ENCODE measurements at places on chromosomes 11 and 22.

DNA sequence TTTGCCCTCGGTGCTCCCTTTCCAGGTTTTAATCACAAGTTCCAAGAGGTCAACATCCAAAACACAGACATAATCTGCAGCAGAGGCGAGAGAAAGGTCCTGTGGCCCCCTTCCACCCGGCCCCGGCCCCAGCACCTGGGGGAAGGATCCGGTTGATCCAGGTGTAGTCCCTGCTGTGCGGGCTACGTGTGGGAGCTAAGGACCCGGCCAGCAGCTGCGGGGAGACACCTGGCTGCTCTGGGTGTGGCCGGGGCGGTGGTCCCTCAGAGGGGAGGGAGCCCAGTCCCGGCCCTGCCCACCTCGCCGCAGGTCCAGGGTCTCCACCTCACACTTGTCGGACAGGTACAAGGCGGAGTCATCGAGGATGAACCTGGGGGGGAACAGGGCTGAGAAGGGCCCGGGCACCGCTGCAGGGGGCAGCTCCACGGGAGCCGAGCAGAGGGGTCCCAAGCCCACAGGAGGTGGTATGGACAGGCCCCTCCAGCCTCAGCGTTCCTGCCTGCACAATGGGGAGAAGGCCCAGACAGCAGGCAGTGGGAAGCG is 13.6 kb downstream of the ATG2A start:
- DNase-seq: no peak

DNA sequence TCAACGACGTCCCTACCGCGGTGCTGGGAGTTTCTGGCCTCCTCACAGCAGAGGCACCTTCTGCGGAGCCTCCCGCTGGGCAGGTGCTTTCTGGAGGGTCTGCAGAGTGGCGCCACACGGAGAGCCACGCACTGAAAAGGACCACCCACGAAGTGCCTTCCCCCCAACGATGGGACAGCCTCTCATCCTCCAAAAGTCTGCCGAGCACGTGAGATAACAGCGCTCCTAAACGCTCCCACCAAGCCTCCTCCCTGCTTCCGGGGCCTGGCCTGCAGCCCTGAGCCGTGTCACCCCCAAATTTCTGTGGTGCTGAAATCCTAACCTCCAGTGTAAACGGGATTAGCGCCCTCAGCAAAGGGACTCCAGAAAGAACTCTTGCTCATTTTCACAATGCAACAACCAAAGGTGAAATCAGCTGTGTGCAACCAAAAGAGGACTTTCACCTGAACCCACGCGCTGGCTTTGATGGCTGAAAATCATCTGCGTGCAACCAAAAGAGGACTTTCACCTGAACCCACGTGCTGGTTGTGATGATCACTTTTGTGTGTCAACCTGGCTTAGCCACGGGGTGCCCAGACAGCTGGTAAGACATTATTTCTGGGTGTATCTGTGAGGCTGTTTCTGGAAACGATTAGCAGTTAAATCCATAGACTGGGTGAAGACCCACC is 924.6 kb downstream of the BRD1 start:
- DNase-seq: no peak

DNA sequence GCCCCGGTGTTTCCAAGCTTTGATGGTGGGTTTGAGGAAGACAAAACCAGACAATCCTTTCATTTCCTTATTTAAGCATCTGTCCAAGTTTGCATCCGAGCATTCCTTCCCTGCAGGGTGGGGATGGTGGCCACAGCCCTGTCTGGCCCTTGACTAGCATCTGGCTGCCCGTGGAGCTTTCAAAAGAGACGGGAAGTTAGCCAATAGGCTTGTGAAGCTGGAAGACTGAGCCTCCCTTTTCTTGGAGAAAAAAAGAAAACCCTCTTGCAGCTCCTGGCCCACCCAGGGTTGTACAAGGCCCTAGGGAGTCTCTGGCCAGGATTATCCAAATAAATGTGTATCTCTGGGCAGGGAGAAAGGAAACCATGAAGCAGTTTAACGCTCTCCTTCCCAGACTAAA is 60.6 kb downstream of the MICAL2 start:
- no peak for DNase-seq

- DNase-seq: no peak
Measured at GRCh38 chr11:70296681-70297080, 26.2 kb downstream of the PPFIA1 start.

DNA sequence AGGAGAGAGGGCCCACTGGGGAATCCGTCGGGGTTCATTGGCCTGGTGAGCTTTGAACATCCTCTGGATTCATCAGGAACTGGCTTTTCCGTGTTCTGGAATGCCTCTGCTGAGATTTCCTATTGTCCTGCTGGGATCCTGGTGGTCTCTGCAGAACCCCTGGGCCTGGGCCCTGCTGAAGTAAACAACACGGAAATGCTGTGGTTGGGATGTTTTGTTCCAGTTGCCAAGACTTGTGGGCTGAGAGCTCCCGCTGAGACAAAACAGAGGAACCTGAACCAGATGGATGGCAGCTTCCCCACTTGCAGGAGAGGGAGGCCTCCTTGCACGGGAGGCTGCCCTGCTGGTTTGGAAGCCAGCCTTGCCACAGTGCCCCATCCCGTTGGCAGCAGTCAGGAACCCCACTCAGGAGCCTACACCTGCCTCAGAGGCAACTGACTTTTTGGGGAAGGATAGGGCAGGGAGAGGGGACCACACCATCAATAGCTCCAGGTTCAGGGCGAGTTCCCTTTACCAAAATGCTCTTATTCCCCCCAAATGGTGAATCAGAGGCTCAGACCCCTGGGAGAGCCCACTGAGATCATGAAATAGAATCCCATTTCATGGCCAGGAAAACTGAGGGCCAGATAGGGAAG is 60.7 kb downstream of the LRRC32 start:
- DNase-seq: no peak

- DNase-seq: no peak
Measured at GRCh38 chr22:24536089-24536488, 18.8 kb downstream of the GUCD1 start.

- peak; percentile 36 for DNase-seq
Measured at GRCh38 chr11:69442012-69442806, 39.3 kb upstream of the LINC01488 start.

DNA sequence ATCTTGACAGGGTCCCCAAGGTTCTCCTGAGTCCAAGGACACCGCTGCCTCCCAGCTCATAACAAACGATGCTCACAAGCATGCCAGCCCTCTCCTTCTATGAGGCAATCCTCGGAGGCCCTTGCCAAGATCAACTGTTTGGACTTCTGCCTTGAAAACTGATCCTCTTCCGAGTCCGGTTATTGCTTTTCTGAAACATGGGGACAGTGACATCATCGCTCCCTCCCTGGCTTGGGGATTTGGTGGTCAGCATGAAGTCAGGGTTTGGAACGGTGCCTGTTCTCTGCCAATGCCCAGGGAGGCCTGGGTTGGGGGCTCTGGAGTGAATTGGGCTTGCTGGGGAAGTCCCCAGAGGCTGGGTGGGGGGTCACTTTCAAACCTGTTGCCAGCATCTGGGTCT is 149.3 kb downstream of the FBXO7 start:
- DNase-seq: no peak

- DNase-seq: no peak
Measured at GRCh38 chr22:32832174-32832573, 30.7 kb downstream of the TIMP3 start.

GRCh38 chr11:2557381-2557780 is 112.6 kb downstream of the KCNQ1 start:
- no peak for DNase-seq

DNA sequence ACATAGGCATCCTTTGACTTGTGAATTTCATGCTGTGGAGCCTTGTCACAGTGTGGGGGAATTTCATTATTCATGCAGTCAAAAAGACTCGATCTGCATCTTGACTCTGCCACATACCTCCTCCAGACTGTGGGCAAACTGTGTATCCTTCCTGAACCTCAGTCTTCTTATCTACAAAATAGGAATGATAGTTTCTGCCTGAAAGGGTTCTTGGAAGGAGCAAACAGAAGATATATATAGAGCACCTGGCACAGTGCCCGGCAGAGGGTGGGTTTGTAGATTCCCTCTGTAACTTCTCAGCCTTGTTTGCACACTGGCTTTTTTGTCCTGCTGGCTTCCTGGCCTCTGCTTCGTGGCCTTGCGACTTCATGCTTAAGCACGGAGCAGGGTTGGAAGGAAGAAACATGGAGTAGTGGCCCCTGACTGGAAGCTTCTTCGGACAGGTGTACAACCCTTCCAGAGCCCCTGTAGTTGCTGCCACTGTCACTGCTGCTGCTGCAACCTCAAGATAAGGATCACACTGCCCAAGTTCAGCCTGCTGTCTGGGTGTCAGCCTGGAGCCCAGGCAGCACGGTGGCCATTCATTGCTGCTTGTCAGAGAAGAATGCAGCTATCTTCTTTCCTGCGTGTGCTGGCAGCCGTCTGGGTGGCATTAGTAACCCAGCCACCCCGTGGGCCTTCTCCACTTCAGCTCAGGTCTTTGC is 106.4 kb downstream of the MICAL2 start:
- no peak for DNase-seq

DNA sequence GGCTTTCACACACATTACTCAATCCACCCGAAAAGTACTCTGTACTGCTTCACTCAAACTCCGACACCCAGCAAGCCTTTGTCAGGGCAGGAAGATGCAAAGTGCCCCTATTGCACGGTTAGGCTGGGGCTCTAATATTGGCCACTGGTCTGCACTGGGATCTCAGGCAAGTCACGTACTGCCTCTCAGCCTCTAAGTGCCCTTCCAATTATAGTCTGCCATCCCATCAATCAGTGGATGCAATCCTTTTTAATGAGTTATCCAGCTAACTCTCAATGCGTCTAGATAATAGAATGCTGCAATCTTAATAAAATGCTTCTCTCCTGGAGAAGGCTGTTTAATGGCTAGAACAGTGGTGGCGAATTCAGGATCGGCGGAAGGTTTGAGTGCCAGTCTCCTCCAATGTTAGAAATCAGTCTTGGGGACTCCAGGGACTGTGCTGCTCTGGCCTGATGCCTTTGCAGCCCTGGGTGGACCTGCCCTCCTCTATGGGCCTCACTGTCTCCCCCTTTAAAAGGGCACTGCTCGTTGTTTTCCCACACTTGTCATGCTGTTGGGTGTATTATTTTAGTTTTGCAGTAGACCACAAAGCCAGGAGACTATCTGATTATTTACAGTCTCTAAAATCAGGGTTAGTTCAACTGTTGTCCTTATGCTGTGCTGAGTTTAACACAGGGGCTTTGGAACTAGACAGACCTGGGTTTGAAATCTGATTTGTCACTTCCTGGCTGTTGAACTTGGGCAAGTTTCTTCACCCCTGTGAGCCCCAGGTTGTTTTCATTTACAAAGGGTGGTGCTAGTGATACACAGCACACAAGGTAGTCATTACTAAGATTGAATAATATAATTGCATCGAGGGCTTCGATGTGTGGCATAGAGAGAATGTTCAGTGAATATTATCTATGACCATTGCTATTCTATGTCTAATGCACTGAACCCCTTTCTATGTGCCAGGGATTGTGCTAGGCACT is 36.7 kb downstream of the CLMP start:
- no peak for DNase-seq

GRCh38 chr22:46103181-46103580 is 47.1 kb upstream of the PPARA start:
- no peak for DNase-seq

- DNase-seq: peak; percentile 77
Measured at GRCh38 chr22:39308614-39309363, 10.6 kb downstream of the RPL3 start.

- no peak for DNase-seq
Measured at GRCh38 chr22:17239156-17239701, 20.0 kb upstream of the ADA2 start.

DNA sequence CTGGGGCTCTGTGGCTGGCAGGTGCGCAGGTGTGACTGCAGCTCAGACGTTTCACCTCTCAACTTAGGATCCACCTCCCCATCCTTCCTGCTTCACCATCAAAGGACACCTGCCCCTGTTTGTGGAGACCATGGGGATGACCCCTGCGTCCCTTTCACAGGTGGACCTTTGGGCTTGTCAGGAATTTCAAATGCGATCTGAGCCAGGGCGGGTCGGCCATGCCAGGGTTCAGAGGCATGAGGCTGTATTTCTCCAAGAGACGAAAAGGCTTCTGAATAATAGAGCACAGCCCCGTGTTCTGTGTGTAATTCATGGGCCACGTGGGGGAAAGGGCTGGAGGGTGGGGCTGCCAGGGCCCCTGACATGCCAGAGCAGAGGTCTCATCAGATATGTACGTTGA is 668.0 kb downstream of the BRD1 start:
- no peak for DNase-seq

DNA sequence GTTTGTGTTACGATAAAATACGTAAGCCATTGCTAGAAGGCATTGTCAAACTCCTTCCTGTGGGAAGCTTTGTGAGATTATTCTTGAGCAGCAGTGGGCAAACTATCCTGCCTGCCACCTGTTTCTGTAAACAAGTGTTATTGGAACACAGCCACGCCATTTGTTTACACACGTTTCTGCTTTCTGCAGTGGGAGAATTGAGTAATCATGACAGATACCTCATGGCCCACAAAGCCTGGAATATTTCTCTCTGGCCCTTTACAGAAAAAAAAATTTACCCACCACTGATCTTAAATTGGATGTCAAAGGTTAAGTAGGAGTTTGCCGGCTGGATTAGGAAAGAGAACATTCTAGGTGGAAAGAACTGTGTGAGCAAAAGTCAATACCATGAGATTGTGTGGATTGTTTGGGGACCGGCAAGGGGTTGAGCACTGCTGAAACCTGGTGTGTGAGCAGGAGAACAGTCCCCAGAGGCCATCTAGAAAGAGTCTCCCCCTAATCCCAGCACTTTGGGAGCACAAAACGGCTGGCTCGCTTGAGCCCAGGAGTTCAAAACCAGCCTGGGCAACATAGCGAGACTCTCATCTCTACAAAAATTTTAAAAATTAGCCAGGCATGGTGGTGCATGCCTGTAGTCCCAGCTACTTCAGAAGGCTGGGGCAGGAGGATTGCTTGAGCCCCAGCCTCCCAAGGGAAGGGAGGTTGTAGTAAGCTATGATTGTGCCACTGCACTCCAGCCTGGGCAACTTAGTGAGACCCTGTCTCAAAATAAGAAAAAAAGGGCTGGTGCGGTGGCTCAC is 6.0 kb upstream of the PLA2G6 start:
- no peak for DNase-seq

- DNase-seq: no peak
Measured at GRCh38 chr11:1349327-1350041, 40.1 kb upstream of the TOLLIP start.

GRCh38 chr22:22884888-22885840 is 2.5 kb upstream of the IGLL5 start:
- DNase-seq: peak; percentile 62
